B cell (primary cell): ENCODE measurements at places on chromosomes 2 and 18. TPM values are rescaled to one million over a fixed set of nuclear protein-coding genes. Genes with fewer than 3 reads are reported as not detected.

DNA sequence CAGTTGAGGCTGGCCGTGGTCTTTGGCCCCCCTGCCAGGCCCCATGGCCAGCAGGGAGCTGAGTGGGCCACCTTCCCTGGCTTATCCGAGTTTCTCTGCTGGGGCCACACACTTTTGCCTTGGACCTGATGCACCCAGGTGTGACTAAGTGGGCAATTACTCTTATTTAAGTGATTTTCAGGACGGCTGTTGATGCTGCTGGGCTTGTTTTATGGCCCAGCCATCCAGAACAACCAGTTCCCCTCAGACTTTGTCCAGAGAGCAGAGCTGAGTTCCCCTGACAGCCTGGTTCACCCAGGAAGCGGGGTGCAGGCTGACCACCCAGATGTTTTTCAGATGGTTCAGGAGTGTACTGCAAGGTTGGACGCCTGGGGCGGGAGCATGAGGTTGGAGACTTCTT, 68.8 kb downstream of the GLI2 start:
- no peak overlapping the region for H3K4me3 ChIP-seq

- no peaks in the 10 kb centered on the region for H3K36me3 ChIP-seq
- no peak overlapping the region for H3K27ac ChIP-seq
- H3K4me3 ChIP-seq, result no peak overlapping the region
- H3K27me3 ChIP-seq, result peaks cover 8% of the 10 kb centered on the region
- H3K4me1 ChIP-seq, result no peaks in the 10 kb centered on the region
- DNase-seq, result no peak
Measured at GRCh38 chr2:234116010-234116409, 65.5 kb downstream of the SPP2 start.

Gene WIPF1
- 377 and 390 TPM in 2 replicates for total RNA-seq

Gene SDC1
- not detected in 2 replicates for total RNA-seq

GRCh38 chr2:224893848-224894247, 148.4 kb downstream of the DOCK10 start:
- peaks cover 35% of the 10 kb centered on the region for H3K36me3 ChIP-seq
- peaks cover 26% of the 10 kb centered on the region for H3K4me1 ChIP-seq
- peak overlapping the region; percentile 86 for H3K27ac ChIP-seq
- DNase-seq, result no peak
- no peaks in the 10 kb centered on the region for H3K27me3 ChIP-seq
- H3K4me3 ChIP-seq, result no peak overlapping the region

DNA sequence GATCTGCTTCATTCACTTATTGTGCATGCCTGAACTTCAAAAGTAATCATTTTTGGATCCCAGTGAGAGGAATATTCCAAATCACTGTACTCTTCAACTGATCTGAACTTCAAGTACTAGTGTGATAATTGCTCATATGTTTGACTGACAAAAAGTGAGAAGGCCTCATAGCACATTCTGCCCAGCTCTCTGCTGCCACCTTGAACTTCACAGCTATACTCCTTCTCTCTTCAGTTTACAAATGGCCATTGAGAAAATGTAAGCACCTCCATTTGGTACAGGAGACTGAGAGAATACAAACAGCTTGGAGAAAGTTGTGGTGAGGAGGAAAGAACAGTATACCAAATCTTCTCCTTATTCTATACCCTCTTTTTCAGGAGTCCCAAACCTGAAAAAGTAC, 946.0 kb upstream of the CHAC2 start:
- H3K4me3 ChIP-seq, result no peak overlapping the region
- no peak for DNase-seq
- no peak overlapping the region for H3K27ac ChIP-seq
- H3K36me3 ChIP-seq, result no peaks in the 10 kb centered on the region
- no peaks in the 10 kb centered on the region for H3K4me1 ChIP-seq
- no peaks in the 10 kb centered on the region for H3K27me3 ChIP-seq

Gene BCL2
- total RNA-seq, result 141 and 144 TPM in 2 replicates

Gene AOX1
- total RNA-seq, result 0.07 TPM in 1 of 2 replicates, not detected in the other

Gene SH2D6
- total RNA-seq, result 1.1 and 1.6 TPM in 2 replicates

Gene TNFRSF11A
- total RNA-seq, result 0.41 and 1.7 TPM in 2 replicates

Gene TFPI
- total RNA-seq, result not detected in 2 replicates

GRCh38 chr2:204362581-204362980, 182.7 kb upstream of the PARD3B start:
- H3K27ac ChIP-seq, result no peak overlapping the region
- H3K36me3 ChIP-seq, result no peaks in the 10 kb centered on the region
- H3K4me3 ChIP-seq, result no peak overlapping the region
- H3K4me1 ChIP-seq, result no peaks in the 10 kb centered on the region

DNA sequence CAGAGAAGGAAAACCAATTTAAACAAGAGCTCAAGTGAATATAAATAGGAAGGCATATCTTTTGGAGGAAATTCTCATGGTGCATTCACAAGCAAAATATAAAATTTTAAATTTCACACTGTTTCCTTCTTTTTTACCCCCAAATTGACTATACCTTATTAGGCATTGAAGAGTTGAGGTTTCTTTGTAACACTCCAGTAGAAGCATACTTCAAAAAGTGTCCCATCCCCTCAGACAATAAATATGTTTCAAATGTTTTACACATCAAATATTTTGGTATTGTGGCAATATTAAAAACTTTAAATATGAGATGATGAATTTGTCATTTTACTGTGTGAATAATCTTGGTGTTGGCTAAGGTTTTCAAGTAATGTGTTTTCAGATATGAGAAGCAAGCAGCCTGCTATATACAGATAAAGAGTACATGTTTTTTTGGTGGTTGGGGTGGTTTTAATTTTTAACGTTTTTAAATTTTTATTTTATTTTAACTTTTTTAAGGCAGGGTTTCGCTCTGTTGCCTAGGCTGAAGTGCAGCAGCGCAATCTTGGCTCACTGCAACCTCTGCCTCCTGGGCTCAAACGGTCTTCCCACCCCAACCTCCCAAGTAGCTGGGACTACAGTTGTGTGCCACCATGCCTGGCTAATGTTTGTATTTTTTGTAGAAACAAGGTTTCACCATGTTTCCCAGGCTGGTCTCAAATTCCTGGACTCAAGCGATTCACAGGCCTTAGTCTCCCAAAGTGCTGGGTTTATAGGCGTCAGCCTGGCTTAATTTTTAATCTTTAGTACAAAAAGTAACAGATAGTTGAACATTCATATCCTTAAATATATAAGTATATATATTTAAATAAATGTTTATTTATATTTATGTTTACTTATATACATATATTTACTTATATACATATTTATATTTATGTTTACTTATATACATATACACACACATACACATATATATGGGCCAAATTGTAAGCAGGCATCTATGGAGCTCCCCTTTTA, 36.5 kb upstream of the DLX1 start:
- no peak for DNase-seq
- H3K27me3 ChIP-seq, result no peaks in the 10 kb centered on the region
- H3K4me3 ChIP-seq, result no peak overlapping the region
- no peaks in the 10 kb centered on the region for H3K36me3 ChIP-seq
- H3K4me1 ChIP-seq, result no peaks in the 10 kb centered on the region
- H3K27ac ChIP-seq, result no peak overlapping the region

DNA sequence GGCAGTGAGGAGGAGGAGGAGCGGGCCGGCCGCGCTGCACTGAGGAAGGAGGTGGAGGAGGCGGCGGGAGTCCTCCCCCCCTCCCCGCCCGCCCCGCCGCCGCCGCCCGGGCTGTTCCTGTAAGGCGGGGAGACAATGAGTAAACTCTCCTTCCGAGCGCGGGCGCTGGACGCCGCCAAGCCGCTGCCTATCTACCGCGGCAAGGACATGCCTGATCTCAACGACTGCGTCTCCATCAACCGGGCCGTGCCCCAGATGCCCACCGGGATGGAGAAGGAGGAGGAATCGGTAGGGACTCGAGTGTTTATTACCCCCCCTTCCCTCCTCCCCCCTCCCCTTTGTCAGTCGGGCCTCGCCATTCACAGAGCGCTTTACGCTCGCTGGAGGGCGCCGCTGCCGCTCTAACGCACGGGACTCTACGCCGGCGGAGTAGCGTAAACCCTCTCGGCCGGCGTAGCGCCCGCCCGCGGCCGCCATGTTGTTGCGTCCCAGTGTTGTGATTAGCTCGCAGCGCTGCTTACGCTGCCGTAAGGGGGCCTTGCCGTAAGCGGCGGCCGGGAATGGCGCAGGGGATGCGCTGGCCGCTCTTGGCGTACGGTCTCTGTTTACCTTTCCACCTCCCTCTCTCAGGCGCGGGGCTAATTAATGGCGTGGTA, 460 bp downstream of the EPC2 start:
- H3K27ac ChIP-seq, result peak overlapping the region; percentile 92
- peaks cover 25% of the 10 kb centered on the region for H3K4me1 ChIP-seq
- peak; percentile 99 for DNase-seq
- no peaks in the 10 kb centered on the region for H3K27me3 ChIP-seq

Gene BOLA3
- 6.5 and 7.5 TPM in 2 replicates for total RNA-seq

GRCh38 chr2:66498289-66498975, 63.5 kb downstream of the MEIS1 start:
- no peaks in the 10 kb centered on the region for H3K36me3 ChIP-seq
- no peaks in the 10 kb centered on the region for H3K4me1 ChIP-seq
- H3K4me3 ChIP-seq, result no peak overlapping the region
- no peak overlapping the region for H3K27ac ChIP-seq
- no peak for DNase-seq
- peaks cover 2% of the 10 kb centered on the region for H3K27me3 ChIP-seq

Gene TMEM37
- total RNA-seq, result not detected in 2 replicates

- H3K4me3 ChIP-seq, result no peak overlapping the region
- no peaks in the 10 kb centered on the region for H3K4me1 ChIP-seq
- no peaks in the 10 kb centered on the region for H3K36me3 ChIP-seq
- DNase-seq, result no peak
- H3K27ac ChIP-seq, result no peak overlapping the region
Measured at GRCh38 chr2:140257692-140258300, 1477.6 kb upstream of the NXPH2 start.

Gene GPR55
- total RNA-seq, result 4.1 and 4.7 TPM in 2 replicates

- no peak overlapping the region for H3K27ac ChIP-seq
- no peaks in the 10 kb centered on the region for H3K4me1 ChIP-seq
- no peak for DNase-seq
- peaks cover under 1% of the 10 kb centered on the region for H3K27me3 ChIP-seq
Measured at GRCh38 chr2:199984755-199985154, 29.4 kb downstream of the MAIP1 start.

GRCh38 chr2:36564377-36564930, 33.5 kb downstream of the FEZ2 start:
- no peak overlapping the region for H3K27ac ChIP-seq
- no peak overlapping the region for H3K4me3 ChIP-seq
- no peaks in the 10 kb centered on the region for H3K27me3 ChIP-seq

DNA sequence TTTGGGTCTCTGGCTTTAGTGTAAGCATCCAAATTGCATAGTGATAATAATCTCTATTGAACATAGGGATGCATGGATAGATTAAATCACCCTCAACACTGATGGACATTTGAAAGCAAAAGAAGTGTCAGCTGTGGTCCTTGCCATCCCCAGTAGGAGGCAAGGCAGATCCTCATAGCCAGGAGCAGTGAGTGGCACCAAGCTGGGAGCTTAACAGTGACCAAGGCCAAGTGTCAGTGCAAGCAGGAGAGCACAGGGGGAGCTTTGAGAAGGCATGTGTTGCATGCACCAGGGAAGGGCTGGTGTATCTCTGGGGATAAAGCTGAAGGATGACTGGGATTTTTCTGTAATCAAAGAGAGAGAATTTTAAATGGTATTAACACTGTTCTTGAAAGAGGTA, 14.7 kb downstream of the SLC14A1 start:
- H3K4me3 ChIP-seq, result no peak overlapping the region
- no peak for DNase-seq
- H3K4me1 ChIP-seq, result no peaks in the 10 kb centered on the region

GRCh38 chr2:105652014-105652796, 92.5 kb upstream of the NCK2 start:
- H3K4me1 ChIP-seq, result no peaks in the 10 kb centered on the region
- no peak overlapping the region for H3K4me3 ChIP-seq
- DNase-seq, result no peak
- H3K27me3 ChIP-seq, result no peaks in the 10 kb centered on the region
- no peak overlapping the region for H3K27ac ChIP-seq
- H3K36me3 ChIP-seq, result no peaks in the 10 kb centered on the region

Gene RNF152
- total RNA-seq, result 0.02 and 0.49 TPM in 2 replicates

- no peak for DNase-seq
- no peak overlapping the region for H3K4me3 ChIP-seq
- H3K27me3 ChIP-seq, result no peaks in the 10 kb centered on the region
- H3K4me1 ChIP-seq, result no peaks in the 10 kb centered on the region
- H3K27ac ChIP-seq, result no peak overlapping the region
- no peaks in the 10 kb centered on the region for H3K36me3 ChIP-seq
Measured at GRCh38 chr2:79292239-79292957, 132.8 kb upstream of the REG3A start.

- H3K36me3 ChIP-seq, result no peaks in the 10 kb centered on the region
- no peak overlapping the region for H3K4me3 ChIP-seq
- no peak for DNase-seq
- no peaks in the 10 kb centered on the region for H3K4me1 ChIP-seq
- no peaks in the 10 kb centered on the region for H3K27me3 ChIP-seq
- no peak overlapping the region for H3K27ac ChIP-seq
Measured at GRCh38 chr2:140234116-140234515, 1453.9 kb upstream of the NXPH2 start.

- no peaks in the 10 kb centered on the region for H3K36me3 ChIP-seq
- no peaks in the 10 kb centered on the region for H3K27me3 ChIP-seq
- no peak overlapping the region for H3K27ac ChIP-seq
- DNase-seq, result no peak
Measured at GRCh38 chr2:42844901-42845821, 52.8 kb upstream of the HAAO start.

DNA sequence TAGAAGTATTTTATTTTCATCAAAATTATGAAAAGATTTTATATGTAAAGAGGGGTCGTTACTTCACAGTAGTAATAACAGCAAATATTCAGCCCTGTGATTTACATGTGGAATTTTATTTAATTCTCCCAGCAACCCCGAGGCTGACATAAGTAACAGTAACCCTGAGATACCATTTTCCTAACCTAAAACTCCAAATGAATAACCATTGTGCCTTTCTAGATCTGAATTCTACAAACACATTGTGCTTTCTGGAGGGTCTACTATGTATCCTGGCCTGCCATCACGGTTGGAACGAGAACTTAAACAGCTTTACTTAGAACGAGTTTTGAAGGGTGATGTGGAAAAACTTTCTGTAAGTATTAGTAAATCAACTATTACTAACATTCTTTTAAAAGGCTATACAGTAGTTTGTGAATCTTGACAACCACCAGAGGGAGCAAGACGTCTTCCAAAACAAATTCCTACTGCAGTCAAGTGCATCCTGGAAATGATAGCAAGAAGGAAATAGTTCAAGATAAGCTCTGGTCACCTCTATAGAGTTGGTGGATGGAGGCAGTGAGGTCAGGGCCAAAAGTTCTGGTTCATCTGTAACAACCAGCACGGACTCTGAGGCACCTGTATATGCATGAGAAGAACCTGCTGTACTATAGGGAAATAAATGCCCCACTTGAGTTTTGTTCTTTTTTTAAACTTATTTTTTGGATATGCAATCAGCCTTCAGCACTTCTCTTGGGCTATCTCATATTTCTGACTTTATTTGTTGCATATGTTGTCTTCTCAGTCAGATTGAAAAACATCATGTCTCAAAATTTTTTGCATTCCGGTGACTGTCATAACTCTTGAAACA, 37.4 kb downstream of the ACTR2 start:
- no peaks in the 10 kb centered on the region for H3K4me1 ChIP-seq
- DNase-seq, result peak; percentile 62
- H3K27ac ChIP-seq, result no peak overlapping the region
- H3K36me3 ChIP-seq, result peaks cover 22% of the 10 kb centered on the region

GRCh38 chr18:33578518-33579348, 714 bp downstream of the ASXL3 start:
- H3K36me3 ChIP-seq, result no peaks in the 10 kb centered on the region
- peaks cover 23% of the 10 kb centered on the region for H3K27me3 ChIP-seq
- H3K4me1 ChIP-seq, result peaks cover 12% of the 10 kb centered on the region
- DNase-seq, result no peak
- H3K27ac ChIP-seq, result no peak overlapping the region

Gene RSAD2
- 1.5 and 2.0 TPM in 2 replicates for total RNA-seq

- no peaks in the 10 kb centered on the region for H3K27me3 ChIP-seq
- H3K36me3 ChIP-seq, result no peaks in the 10 kb centered on the region
- H3K27ac ChIP-seq, result no peak overlapping the region
- no peaks in the 10 kb centered on the region for H3K4me1 ChIP-seq
Measured at GRCh38 chr2:215937190-215937589, 76.2 kb downstream of the MREG start.
